ENCODE measurements at places on chromosomes 2 and 18. TPM values are rescaled to one million over a fixed set of nuclear protein-coding genes. Genes with fewer than 3 reads are reported as not detected.

GRCh38 chr2:200756618-200757321 is 54.9 kb upstream of the BZW1 start:
- DNase-seq, result no peak

GRCh38 chr2:237952851-237953250 is 14.0 kb upstream of the UBE2F start:
- DNase-seq, result no peak

DNA sequence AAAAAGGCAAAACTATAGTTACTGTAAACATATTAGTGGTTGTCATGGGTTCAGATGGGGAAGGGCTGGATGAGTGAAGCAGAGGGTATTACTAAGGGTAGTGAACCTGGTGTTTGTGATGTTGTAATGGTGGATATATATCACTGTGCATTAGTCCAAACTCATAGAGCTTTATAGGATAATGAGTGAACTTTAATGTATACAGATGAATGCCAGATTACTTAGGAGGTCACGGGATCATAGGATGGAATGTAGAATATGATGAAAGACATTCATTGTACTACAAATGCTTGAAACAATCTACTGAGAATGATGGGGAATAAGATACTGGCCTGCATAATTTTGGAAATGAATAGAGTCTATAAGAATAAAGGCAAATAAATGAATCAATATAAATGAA is 226.7 kb upstream of the ZNF804A start:
- DNase-seq, result no peak

DNA sequence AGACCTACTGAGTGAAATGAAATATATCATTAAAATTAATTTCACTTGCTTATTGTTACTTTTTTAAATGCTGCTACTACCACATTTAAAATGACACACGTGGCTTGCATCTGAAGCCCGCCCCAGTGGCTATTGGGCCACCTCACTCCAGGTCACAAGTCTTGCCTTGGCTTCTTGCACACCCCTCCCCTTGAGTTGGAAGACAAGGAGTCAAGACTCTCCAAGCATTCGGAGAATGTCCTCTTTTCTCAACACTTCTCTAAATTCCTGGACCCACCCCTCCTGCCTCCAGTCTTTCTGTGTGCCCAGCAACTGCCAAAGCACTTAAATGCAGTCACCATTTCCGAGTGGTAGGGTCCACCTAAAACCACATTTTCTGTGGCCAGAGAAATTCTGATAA is 73.4 kb downstream of the ZBTB7C start:
- no peak for DNase-seq

- DNase-seq, result no peak
Measured at GRCh38 chr2:162915858-162916257, 77.3 kb upstream of the KCNH7 start.

The MALL gene
- 6.9 TPM for total RNA-seq

The DSG1 gene
- not detected for total RNA-seq
